ENCODE measurements at places on chromosomes 1 and 21. TPM values are rescaled to one million over a fixed set of nuclear protein-coding genes. Genes with fewer than 3 reads are reported as not detected.

GRCh38 chr1:230141021-230141648, 74.1 kb downstream of the GALNT2 start:
- DNase-seq, result no peak

GRCh38 chr1:22253012-22253790, 110.3 kb upstream of the WNT4 start:
- no peak for DNase-seq

TMEM240 gene
- polyA plus RNA-seq, result 3.6 TPM

C1orf87 gene
- polyA plus RNA-seq, result 0.25 TPM
